ENCODE measurements at places on chromosomes 1 and 21.
A peak's percentile ranks its signal among the peaks of the same experiment; 100 is the strongest.

- DNase-seq: peak; percentile 44
These were observed 16.4 kb upstream of the KIAA0040 start for GRCh38 chr1:175208773-175209492.

DNA sequence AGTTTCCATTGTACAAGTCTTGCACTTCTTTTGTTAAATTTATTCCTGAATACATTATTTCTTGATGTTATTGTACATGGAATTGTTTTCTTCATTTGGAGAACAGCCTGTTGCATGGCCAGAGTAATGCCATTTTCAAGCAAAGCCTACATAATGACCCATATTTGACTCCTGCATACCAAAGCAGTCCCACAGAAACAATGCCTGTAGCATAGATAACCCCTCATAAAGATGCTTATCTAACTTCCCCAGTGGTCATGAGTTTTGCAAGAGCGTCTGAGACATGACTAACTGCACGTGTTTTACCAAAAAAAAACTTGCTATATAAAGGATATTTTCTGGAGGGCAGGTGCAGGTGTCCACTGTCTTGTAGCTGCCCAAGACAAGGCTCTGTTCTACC, 30.3 kb upstream of the RLF start:
- DNase-seq: no peak

GRCh38 chr1:173603056-173603591, at the start of gene SLC9C2:
Gene SLC9C2 (minus strand): TSS chr1:173603072. CDS start chr1:173601776, 1,296 bp downstream.
- no peak for DNase-seq

- no peak for DNase-seq
These were observed 17.6 kb downstream of the GPR137B start for GRCh38 chr1:236159704-236160539.

- no peak for DNase-seq
These were observed 14.3 kb upstream of the LRP8 start for GRCh38 chr1:53341961-53342707.

GRCh38 chr1:168736520-168736919, 7.5 kb upstream of the DPT start:
- DNase-seq: no peak

DNA sequence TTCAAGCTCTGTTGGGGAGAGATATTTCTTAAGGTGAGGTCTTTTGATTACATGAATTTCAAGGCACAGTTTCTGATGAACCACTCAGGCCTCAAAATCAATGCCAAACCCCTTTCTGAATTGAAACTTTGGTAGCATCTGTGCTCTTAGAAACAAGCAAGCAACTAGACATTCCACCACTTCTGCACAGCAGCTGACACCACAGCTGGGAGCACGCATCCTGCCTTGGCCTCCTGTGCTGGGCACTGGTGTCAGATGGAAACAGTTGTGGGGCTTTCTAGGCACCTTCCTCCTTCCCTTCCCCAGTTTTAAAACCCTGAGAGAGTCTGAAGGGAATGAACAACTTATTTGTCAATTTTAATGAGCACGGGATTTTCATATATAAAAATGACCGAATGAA, 360.2 kb downstream of the ADGRL2 start:
- no peak for DNase-seq

DNA sequence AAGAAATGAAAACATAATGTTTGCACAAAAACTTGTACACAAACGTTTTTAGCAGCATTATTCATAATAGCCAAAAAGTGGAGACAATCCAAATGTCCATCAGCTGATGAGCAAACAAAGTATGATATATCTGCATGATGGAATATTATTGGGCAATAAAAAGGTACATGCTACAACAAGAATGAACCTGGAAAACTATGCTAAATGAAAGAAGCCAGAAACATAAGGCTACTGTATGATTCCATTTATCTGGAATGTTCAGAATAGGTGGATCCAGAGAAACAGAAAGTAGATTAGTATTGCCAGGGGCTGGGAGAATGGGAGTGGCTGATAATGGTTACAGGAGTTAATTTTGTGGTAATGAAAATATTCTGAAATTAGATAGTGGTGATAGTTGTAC, 19.0 kb downstream of the FBXO28 start:
- no peak for DNase-seq

GRCh38 chr21:44527156-44527982, 12.6 kb downstream of the KRTAP10-1 start:
- DNase-seq: no peak

DNA sequence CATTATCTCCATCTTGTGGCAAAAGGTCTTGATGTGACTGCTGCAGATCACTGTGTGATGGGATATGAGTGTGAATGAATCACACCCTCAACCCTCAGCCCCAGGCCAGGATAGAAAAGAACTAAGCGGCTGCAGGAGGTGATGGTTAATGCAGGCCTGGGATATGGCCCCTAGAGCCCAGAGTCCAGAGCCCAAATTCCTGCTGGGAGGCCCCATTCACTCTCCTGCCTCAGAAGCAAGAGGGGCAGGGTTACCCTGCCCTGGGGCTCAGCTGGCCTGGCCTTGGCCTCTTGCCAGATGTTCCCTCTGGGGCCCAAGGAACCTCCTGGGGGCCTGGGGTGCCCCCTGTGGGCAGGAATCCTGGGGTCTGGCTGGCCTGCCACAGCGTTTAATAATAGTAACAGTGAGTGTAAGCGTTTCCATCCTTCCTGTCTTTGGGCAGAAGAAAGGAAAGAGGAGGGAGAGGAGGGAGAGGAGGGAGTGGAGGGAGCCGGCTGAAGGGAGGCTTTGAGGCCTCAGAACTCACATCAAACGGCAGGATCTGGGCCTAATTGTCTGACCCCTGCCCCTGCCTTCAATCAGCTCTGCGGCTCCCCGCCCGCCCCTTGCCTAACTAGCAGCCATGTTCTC, 26.2 kb downstream of the DMAP1 start:
- no peak for DNase-seq

GRCh38 chr1:33996281-33996680, 132.4 kb downstream of the HMGB4 start:
- DNase-seq: no peak

All from activated naive CD4-positive, alpha-beta T cell treated with Interleukin-2 at 50 U/mL for 16 hours (primary cell).